ENCODE measurements at places on chromosomes 3 and 15. TPM values are rescaled to one million over a fixed set of nuclear protein-coding genes. Genes with fewer than 3 reads are reported as not detected.

DNA sequence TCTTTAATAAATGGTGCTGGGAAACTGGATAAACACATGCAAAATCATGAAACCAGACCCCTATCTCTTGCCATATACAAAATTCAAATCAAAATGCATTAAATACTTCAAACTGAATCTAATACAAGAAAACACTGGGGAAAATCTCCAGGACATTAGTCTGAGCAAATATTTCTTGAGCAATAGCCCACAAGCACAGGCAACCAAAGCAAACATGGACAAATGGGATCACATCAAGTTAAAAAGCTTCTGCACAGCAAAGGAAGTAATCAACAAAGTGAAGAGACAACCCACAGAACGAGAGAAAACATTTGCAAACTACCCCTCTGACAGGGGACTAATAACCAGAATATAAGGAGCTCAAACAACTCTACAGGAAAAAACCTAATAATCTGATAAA, 6.3 kb downstream of the ANKRD28 start:
- no peak for DNase-seq

DNA sequence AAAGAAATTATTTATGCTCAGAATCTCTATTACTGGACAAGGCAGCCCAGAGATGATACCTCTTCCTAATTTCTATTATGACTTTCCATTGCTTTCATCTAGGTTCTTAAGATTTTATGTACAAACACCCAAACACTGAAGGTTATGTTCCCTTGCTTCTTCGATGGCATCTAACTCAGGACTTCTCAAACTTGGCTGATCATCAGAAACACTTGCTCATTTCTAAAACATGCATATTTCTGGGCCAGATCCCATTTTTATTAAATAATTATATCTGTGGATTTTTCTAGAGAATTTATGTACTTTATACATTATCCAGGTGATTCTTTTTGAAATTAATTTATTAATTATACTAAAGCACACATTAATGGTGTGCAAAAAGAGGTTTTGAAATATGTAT, 482.4 kb upstream of the NR2F2 start:
- no peak for DNase-seq

- no peak for DNase-seq
Observed at GRCh38 chr3:141491081-141491480, 4.3 kb downstream of the RASA2 start.

DNA sequence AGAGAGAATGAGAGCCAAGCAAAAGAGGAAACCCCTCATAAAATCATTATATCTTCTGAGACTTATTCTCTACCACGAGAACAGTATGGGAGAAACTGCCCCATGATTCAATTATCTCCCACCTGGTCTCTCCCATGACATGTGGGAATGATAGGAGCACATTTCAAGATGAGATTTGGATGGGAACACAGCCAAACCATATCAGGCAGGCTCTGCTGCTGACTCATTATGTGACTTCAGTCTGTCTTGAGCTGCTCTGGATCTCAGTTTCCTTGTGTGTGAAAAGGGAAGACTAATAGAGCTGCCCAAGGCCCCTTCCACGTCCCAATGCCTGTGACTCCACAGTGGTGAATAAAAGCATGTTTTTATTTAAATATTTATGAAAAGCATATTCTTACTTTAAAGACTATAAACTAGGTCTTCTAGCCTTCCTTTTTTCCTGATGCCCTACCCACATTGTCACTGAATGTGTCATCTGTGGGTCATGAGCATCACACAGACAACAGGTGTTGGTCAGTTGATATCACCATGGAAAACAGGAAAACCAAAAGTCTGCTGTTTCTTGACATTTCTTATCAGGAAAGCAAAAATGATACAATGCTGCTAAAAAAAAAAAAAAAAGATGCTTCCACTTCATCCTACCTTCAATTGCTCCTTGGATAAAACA, 96.0 kb upstream of the PPP2R3A start:
- DNase-seq = no peak

Gene CPLX3
- not detected for total RNA-seq

Gene CDHR4
- not detected for total RNA-seq

DNA sequence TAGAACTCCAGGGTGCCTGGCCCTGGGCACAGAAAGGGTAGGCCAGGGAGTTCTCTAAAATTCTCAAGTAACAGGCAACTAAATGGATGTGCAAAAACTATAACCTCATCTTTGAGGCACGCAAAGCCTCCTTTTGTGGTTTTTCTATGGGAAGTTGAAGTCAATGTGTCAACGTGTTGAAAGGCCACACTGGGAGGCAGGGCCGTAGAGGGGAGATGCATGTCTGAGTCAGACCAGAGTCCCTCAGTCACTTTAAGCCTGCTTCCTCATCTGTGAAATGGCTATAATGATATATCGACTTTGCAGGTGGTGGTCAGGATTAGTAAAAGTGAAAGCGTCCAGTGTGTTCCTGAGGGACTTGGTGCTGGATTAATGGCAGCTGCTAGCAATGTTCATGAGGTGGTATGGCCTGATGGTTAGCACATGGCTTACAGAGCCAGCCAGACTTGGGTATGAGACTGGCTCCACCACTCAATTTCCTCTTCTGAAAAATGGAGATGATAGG, 17.0 kb downstream of the TGM5 start:
- DNase-seq = no peak

All from T-cell (primary cell).